ENCODE measurements at places on chromosomes 2 and 18. TPM values are rescaled to one million over a fixed set of nuclear protein-coding genes. Genes with fewer than 3 reads are reported as not detected.

The HOXD13 gene
- polyA plus RNA-seq = not detected

The SUPT7L gene
- 28.8 TPM for polyA plus RNA-seq

The GAD1 gene
- polyA plus RNA-seq = 0.79 TPM

The IL18R1 gene
- polyA plus RNA-seq = 0.35 TPM

GRCh38 chr2:56316011-56316410 is 132.2 kb downstream of the CCDC85A start:
- DNase-seq = no peak

- no peak for DNase-seq
These were observed 53.1 kb downstream of the CYRIA start for GRCh38 chr2:16612490-16612889.

- DNase-seq = no peak
These were observed 573.7 kb downstream of the ARHGAP15 start for GRCh38 chr2:143702931-143703330.

DNA sequence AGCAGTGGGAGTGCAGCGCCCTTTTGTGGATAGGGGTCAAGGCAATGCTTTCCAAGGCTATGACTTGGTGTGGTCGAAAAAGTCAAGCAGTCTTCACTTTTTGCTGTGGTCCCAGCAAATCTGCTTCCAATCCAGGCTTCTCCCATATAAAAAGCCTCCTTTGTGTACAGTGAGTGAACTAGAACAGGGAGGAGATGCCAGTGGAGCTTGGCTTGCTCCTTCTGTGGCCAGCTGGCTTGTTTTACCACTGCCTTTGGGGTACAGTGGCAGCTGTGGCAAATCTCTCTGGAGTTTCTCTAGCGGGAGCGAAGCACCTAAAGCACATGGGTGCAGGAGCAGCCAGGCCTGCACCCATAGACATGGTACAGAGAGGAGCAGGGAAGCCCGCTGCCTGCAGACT is 103.5 kb downstream of the MSH2 start:
- no peak for DNase-seq

The TXNDC2 gene
- 0.09 TPM for polyA plus RNA-seq

- no peak for DNase-seq
These were observed 112.7 kb upstream of the NPAS2 start for GRCh38 chr2:100707016-100707947.

GRCh38 chr18:48154828-48155227 is 224.4 kb upstream of the SMAD2 start:
- DNase-seq = no peak

- DNase-seq = no peak
These were observed 341.4 kb downstream of the GALR1 start for GRCh38 chr18:77590943-77591515.

The PIEZO2 gene
- polyA plus RNA-seq = not detected

DNA sequence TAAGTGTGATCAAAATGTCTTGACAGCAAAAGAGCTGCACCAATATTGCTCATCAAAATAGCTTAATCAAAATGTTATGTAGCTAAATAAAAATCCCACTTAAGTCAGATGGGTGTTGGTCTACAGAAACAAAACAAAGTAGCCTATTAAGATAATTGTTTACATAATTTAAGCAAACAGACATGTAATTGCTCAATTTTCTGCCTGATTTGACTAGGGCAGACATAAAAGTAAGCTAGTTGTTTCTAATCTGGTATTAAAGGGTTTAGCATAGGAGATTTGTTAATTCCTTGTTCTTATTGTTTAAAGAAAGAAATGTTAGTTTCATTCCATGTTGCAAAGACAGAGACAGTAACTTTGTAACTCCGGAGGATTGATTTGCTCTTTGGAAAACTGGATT is 11.5 kb upstream of the FEZ2 start:
- no peak for DNase-seq

- no peak for DNase-seq
These were observed 48.1 kb downstream of the ADCY3 start for GRCh38 chr2:24871852-24872333.

DNA sequence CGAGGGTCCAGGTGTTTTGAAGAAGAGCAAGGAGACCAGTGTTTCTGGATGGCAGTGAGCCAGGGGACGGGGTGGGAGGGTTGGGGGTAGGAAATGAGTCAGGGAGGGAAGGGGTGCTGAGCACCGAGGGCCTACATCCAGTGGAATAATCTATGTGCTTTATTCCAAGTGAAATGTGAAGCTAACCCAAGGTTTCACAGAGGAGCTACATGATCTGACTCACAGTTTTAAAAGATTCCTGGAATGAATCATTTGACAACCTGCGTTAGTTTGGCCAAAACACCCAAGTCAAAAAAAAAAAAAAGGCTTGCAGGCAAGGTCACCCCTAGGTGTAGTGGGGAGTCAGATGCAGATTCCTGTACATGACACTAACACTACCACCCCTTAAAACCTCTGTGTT is 419.7 kb upstream of the MEX3C start:
- peak; percentile 83 for DNase-seq
